SK-N-MC (cell line): ENCODE measurements at places on chromosomes 4 and X.

GRCh38 chr4:147550626-147551246 is 66.5 kb upstream of the TMEM184C start:
- DNase-seq: no peak

- DNase-seq: no peak
These were observed 942.9 kb upstream of the PABPC4L start for GRCh38 chr4:135144498-135144897.

- DNase-seq: no peak
These were observed 593 bp downstream of the SH3RF1 start for GRCh38 chr4:169269916-169270809.

DNA sequence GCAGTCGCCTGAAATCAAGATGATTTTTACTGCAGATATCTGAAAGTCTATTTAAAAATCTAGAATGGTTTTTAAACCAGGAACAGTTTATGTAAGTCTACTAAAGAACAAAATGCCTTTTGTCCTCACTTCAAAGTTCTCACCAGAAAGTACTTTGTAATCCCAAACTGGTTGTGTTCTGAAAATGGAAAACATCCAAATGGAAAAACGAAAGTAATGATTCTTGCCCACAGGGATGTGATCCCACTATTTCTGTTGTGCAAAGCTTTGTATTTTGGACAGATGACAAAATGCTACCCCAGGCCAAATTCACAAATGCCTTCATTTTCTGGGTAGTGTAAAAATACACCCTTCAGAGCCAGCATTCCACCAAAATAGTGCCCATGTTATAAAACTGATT is 265.5 kb upstream of the FTHL17 start:
- DNase-seq: no peak

DNA sequence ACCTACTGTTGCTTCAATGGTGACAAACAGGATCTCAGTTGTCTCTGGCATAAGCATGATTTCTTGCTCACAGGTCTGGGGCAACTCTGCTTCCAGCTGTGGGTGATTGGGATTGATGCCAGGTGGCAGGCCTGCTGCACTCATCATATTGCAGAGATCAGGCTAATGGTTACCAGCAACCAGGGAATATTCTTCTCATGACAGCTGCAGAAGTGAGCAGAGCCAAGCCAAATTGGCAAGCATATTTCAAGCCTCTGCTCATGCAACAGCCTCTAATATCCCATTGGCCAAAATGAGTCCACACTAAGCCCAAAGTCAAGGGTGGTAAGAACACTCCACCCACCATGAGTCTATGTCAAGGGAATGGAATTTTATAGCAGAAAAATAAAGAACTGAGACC is 26.7 kb upstream of the TBC1D19 start:
- no peak for DNase-seq

GRCh38 chr4:22045051-22045630 is 96.6 kb upstream of the KCNIP4 start:
- DNase-seq: no peak

- no peak for DNase-seq
These were observed 182.5 kb upstream of the NPY2R start for GRCh38 chr4:155025762-155026457.

GRCh38 chrX:44580466-44580865 is 37.8 kb upstream of the FUNDC1 start:
- no peak for DNase-seq

- no peak for DNase-seq
These were observed at the start of gene PHKA2 for GRCh38 chrX:18983666-18984380. TSS of gene PHKA2 (minus strand) at chrX:18984114. CDS start at chrX:18983932, 182 bp downstream.

DNA sequence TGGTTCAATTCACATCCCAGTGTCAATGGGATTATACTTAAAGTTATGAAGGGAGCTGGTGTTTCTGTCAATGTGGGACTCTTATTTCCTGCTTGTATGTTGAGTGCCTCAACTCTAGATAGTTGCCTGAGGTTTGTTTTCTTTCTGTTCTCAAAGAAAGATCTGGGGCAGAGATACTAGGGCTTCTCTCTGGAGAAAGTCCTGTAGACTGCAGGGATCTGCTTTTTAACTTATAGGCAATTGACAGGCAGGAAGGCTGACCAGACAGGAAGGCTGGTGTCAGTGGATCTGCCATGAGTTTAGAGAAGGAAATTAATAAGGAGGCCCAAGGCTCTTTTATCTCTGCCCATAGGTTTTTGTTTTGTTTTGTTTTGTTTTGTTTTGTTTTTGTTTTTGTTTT is 64.0 kb upstream of the PRKX start:
- no peak for DNase-seq

DNA sequence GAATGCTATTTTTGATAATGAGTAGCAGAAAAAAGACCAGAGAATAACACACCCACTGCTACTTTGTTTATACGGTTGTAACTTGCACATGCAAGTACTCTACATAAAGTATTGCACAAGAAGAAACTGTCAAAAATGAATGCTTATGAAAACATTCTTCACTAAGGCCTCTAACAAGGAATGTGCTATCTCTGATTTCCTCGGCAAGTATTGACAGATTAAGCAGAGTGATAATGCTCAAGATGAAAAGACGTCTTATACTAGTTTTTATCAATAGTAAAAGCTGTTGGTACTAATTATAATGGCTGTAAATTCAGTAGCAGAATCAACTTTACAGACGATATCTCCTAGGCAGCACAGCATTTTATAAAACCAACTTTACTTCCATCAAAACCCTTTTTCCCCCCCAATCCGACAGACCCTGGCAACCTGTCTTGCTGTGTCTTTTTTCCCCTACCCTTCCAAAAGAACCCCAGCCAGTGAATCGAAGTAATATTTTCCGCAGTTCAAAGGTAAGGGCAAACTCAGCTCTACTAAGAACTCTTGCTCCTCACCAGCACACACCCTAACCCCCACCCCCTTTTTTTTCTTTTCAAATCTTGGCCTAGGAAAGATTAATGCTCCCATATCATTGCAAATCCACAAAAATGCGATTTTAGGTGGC is 1.5 kb downstream of the FRYL start:
- DNase-seq: peak; percentile 24

DNA sequence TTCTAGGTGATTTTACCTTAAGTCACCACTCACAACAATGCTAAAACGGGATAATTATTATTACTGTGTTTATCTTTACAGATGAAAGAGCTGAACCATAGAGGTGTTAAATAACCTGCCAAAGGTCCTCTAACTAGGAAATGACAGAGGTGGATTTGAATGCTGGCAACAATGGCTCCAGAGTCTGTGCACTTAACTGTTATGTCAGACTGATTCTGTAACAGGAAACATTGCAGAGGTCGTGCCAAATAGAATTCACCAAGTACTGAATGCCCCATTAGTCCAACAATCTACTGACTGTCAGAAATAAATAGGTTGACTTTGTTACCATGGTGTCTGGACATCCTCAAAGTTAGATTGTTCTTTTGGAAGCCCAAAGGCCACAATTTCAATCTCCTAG is 20.9 kb upstream of the USP27X start:
- no peak for DNase-seq

DNA sequence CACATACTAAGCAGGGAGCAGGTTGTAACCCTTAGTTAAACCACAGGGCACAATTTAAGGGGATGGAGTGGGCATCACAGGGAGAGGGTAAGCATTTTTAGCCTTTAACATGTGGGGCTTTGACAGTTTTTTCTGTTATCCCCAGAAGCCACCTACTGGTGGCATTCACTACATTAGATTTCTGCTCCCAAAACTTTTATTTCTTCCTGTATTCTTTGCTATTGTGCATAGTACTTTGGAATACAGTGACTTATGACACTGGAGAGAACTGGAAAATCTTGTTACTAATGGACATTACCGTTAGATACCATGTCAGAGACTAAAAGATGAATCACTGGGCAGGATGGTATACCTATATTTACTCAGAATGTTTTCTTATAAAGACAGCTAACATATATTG is 7.3 kb downstream of the TRIM75 start:
- no peak for DNase-seq

- DNase-seq: no peak
These were observed 114.2 kb downstream of the SPCS3 start for GRCh38 chr4:176433983-176434382.

GRCh38 chr4:76087007-76087769 is 12.7 kb downstream of the ART3 start:
- DNase-seq: no peak

GRCh38 chr4:98542011-98542410 is 116.4 kb downstream of the TSPAN5 start:
- no peak for DNase-seq

DNA sequence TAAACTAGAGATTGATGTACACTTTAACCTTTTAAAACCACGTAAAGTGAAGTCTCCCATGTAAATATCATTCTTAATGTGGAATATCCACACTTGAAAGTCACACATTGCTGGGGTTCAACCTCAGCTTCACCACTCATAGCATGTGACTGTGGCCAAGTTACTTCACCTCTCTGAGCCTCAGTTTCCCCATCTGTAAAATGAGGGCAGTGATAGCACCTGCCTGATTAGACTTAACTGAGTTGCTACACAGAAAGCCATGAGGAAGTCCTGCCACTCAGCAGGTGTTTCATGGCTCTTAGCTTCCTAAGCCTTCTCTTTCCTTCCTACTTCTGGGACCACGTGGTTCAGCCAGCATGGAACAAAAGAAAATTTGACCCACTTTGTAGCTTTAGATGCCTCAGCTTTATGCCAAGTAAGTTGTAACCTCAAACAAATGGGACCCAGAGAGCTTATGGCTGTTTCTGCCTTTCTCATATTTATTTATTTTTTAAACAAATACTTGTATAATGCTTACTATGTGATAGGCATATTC is 277.3 kb upstream of the KLF3 start:
- no peak for DNase-seq
